ENCODE measurements at places on chromosomes 6 and 20.

DNA sequence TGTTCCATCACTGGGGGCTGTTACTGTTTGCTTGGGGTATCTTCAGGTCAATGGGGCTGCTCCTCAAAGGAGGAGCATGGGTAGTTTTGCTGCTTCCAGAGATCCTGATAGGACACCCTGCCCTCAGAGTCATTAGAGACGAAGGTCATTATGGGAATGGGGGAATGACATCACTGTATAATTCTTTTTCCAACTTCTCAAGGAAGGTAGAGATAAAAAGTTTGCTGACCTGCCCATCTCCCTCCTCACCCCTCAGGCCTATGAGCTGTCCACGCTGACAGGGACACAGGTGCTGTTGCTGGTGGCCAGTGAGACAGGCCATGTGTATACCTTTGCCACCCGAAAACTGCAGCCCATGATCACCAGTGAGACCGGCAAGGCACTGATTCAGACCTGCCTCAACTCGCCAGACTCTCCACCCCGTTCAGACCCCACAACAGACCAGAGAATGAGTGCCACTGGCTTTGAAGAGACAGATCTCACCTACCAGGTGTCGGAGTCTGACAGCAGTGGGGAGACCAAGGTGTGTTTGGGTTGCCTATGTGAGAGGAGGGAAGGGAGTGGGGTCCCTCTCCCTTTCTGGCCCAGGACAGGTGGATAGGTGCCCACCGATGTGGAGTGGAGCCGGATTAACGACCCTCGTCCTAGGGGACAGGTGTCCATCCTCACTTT lies 2.7 kb downstream of the SRF start:
- no peak for DNase-seq

DNA sequence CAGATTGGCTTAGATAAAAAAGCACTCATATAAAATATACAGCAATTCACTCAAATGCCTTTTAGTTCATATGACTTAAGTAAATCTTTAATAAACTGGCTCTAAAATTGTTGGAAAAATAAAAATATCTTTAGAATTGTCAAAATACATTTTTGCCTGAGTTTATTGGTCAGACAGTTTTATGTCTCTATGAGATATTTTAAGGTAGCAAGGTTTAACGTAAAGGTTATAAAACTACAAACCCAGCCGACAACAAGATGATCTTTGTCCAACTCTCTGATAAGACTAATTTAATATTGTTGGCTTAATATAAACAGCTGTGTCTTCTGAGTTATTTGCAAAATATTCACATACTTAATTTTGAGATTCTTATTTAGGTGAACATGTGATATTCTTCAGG lies 39.5 kb downstream of the RNASET2 start:
- DNase-seq: no peak

GRCh38 chr20:48807586-48808381 lies 20.0 kb downstream of the PREX1 start:
- no peak for DNase-seq

DNA sequence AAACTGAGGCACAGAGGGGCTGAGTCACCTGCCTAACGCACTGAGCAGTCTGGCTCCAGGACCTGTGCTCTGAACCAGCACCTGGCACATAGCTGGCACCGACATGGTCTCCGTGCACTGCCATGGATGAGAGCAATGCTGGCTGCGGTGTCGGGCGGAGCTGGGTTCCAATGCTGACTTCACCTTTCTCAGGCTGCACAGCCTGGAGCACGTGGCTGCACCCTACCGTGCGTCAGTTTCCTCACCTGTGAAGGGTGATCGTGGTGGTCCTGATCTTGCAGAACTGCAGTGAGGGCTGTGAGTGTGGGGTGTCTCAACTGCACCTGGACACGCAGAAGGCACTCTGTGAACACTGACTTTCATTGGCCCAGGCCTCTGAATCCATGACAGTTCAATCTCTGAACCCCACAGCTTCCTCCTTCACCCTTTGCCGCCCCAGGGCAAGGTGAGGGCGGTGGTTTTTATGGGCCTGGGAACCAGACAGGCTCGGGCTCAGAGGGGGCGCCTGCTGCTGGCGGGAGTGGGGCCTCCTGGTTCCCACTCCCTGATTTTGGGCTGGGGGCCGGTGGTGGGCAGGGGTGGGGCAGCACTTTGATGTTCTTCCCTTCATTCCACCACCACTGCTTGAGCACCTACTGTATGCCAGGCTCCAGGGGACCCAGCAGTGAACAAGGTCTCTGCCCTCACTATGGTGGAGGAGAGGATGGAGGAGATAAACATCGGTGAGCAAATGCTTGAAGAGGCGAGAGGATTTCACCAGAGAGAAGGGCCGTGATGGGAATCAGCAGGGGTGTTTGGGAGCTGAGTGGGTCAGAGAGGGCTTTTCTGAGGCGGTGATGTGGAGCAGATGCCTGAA lies 102.9 kb downstream of the CEBPB start:
- DNase-seq: no peak

DNA sequence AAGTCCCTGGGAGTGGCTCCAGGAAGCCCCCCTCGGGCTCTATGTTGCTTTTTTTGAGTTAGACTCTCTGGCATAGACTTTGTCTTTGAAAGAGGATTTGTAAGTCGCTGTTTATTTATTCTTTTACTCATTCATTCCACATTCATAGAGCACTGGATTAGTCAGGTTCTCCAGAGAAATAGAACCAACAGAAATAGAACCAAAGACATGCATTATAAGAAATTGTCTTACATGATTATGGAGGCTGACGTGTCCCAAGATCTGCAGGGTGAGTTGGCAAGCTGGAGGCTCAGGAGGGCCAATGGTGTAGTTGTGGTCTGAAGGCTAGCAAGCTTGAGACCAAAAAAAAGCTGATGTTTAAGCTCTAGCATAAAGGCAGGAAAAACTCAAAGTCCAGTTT lies 98.3 kb upstream of the CHD6 start:
- no peak for DNase-seq

- no peak for DNase-seq
Measured at GRCh38 chr20:19456595-19457395, 244.4 kb downstream of the SLC24A3 start.

DNA sequence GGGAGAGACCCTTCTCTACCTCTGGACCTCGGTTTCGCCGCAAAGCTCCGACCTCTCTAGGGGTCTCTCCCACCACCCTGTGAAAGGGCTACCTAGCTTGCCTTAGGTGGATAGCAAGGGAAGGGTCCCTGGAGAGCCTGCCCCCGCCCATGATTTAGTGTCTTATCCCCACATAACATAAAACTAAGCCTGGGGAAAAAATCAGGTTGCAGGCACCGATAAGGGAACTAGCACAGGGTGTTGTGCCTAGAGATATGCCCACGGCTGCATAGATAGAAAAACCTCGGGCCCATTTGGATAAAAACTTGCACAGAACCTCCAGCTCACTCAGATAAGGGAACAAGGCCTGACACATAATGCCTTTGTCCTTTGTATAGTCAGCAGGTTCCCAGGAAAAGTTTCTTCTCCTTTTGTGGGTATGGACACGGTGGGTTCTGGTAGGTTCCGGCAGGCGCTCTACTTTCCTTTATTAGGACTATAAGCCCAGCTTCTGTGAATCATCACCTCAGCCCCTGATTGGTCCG lies 846 bp downstream of the ZSCAN31 start:
- no peak for DNase-seq
